Stimulated activated CD4-positive, alpha-beta T cell treated with anti-CD3 and anti-CD28 coated beads, TNF-alpha, amount 100 ng/mL, for 4 hours (primary cell): ENCODE measurements at places on chromosomes 12 and 14.

- no peak for DNase-seq
These were observed 15.6 kb upstream of the REP15 start for GRCh38 chr12:27680619-27681018.

- no peak for DNase-seq
These were observed 144.5 kb upstream of the DYRK2 start for GRCh38 chr12:67504026-67504425.

- DNase-seq = no peak
These were observed 52.7 kb downstream of the PELI2 start for GRCh38 chr14:56170877-56171422.

GRCh38 chr14:98582276-98582675 is 689.7 kb downstream of the BCL11B start:
- no peak for DNase-seq

DNA sequence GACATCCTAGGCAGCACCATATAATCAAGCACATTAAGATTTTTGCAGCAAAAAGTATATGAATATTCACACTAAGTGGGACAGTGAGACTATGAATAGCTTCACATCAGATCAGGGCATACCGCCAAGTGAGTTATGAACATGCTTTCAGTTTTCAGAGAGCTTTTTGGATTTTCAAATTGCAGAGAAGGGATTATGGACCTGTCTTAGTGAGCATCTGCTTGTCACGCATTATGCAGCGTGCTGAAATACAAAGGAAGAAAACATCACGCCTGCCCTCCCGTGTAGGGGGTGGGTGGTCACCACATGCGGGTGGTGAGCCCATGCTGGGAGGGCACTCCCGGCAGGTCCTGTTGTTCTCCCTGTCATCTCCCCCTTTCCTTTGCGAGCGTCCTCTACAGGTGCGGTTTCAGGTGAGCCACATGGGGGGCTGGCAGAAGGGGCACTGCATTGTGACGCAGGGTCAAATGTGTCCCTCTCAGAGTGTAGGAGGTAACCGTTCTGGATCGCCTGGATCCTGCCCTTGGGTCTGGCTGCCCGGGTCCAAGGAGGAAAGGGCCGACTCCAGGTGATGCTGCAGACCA is 42.6 kb downstream of the TRAF3 start:
- no peak for DNase-seq

- no peak for DNase-seq
These were observed 55.5 kb downstream of the CRACR2A start for GRCh38 chr12:3697311-3697870.

DNA sequence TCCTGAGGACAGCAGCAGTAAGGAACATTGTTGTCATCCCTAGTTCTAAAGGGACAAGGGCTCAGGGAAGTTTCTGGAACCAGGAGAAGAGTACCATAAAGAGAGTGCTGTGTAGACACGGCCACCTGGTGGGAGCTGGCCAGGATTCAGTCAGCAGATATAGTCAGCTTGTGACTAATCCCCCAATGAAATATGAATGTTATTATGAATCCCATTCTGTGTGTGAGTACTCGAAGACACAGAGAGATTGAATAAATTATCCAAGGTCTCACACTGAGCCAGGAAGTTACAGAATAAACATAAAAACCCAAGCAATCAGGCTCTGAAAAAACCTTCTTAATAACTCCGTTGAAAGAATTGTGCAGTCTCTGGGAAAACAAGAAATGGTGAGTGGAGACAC is 1359.5 kb downstream of the AACS start:
- DNase-seq = no peak

GRCh38 chr14:63770187-63770807 is 42.4 kb upstream of the SGPP1 start:
- peak; percentile 17 for DNase-seq

DNA sequence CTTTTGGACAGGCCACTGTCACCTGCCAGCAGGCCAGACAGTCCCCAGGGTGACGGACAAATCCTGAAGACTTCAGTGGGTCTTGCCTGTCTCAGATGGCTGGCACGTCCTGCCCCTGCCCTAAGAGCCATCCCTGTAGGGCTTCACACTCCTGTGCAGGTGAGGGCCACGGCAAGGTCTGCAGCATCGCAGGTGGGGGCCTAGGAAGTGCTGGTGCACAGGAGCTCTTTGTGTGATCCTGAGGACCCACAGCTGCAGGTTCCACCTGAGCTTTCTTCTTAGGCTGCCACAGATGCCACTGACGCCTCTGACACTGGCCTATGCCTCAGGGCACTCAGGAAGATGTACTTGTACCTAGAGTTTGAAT is 108.5 kb upstream of the FKBP4 start:
- DNase-seq = no peak

GRCh38 chr14:84025106-84026012 is 1504.6 kb upstream of the FLRT2 start:
- DNase-seq = no peak

- no peak for DNase-seq
These were observed at the start of gene TBX3 for GRCh38 chr12:114684098-114684869. TBX3 (minus strand) TSS chr12:114684175; CDS start chr12:114683200, 975 bp downstream.

- no peak for DNase-seq
These were observed 205.0 kb upstream of the DDHD1 start for GRCh38 chr14:53358166-53358565.

GRCh38 chr12:43282106-43282505 is 269.9 kb downstream of the ADAMTS20 start:
- no peak for DNase-seq

- no peak for DNase-seq
These were observed 114.2 kb upstream of the ARID2 start for GRCh38 chr12:45615268-45615667.

GRCh38 chr14:20836668-20837338 is 34.2 kb upstream of the RNASE1 start:
- DNase-seq = no peak

GRCh38 chr14:104432611-104433231 is 146.8 kb upstream of the C14orf180 start:
- no peak for DNase-seq

DNA sequence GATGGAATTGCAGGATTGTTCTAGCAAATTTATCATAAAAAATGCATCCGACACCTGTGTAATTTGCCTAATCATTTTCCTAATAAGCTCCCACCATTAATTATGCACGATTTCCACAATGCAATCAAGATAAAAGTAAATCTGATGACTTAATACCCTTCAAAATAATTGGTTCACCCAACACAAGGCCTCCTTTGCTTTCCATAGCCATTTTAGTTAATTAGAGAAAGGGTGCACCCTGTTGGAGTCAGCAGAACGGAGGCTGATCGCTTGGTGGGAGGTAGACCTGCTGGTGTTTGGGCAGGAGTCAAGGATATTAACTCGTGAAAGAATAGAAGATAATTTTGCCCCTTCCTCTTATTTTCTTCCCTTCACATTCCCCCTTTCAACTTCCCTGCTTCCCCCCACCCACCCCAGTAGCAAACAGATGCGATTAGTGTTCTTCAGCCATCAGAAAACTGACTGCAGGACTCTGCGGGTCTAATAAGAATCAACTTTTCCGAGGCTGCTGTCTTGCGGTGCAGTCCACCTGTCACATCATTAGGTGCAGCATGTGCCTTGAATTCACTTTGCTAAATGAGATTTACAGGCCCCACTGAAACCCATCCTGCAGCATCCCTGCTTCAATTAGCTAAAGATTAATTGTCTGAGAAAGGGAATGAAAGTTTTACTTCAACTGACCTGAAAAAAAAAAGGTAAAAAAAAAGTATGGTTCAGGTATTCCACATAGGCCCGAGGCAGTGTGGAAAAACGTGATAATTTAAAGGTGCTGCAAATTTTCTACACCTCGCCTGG is 553.7 kb upstream of the LMO3 start:
- no peak for DNase-seq

DNA sequence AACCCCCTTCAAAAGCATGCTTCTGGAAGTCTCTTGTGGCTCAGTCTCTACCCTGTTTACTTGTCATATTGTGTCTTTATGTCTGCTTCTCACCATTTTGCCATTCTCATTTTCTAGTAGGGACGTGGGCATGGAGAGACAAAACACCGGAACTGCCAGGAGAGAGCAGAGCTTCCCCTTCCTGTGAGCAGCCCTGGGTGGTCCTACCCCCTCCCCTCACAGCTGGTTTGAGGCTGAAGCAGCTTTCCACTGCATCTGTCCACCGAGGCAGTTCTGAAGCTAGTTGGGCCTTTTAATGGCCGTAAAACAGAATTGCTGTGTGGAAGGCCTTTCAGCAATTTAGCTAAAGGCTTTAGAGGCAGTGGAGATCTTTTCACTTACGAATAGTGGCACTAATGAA is 77.0 kb downstream of the PELI2 start:
- no peak for DNase-seq

DNA sequence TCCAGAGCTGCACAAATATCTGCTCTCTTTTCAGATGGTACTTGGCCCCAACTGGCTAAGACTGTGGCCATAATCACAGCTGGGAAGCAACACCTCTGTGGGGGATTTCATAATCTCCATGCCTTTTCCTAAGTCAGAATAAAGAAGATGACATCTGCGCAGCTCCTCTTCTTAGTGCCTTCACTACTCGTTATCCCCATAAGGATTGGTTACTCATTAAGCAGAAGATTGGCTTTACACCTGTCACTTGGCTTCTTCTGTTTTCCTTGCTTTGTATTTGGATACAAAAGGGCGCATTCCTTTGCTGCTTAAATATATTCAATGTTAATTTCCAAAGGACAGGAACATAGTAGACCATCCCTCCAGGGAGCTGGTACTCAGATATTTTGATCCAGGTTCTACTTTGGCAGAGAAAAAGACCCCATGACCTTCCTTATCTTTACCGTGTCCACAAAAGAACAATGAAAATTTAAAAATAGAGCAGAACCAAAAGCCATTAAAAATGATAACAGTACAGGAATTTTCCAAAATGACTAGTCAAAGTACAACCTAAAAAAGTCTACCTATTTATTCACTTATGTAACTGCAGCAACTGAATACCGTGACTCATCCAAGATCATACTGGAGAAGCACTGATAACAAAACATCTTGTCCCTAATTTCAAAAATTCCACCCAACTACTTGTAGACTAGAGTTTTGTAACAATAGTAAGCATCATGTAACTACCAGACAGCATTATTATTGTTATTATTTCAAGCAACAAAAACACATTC is 352.3 kb upstream of the TMPO start:
- DNase-seq = no peak

GRCh38 chr12:13784504-13784903 is 196.9 kb downstream of the GRIN2B start:
- no peak for DNase-seq

- no peak for DNase-seq
These were observed 87.7 kb downstream of the PELI2 start for GRCh38 chr14:56205881-56206280.

DNA sequence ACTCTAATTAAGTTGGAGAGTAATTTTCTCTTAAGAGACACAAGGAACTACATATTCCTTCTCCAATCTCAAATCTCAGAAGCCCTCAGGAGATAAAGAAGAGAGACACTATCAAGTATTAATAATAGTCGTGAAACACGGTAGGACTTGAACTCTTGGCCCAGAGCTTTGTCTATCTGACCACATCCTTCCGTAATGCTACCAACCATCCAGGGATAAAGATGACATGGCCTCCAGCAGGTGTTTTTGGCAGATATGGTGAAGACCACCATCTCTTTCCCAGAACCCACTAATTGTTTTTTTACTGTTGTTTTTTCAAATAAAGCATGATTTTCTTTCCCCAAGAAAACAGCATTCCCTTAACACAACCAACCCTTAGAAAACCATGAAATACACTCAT is 3.4 kb downstream of the ZNF384 start:
- DNase-seq = no peak

DNA sequence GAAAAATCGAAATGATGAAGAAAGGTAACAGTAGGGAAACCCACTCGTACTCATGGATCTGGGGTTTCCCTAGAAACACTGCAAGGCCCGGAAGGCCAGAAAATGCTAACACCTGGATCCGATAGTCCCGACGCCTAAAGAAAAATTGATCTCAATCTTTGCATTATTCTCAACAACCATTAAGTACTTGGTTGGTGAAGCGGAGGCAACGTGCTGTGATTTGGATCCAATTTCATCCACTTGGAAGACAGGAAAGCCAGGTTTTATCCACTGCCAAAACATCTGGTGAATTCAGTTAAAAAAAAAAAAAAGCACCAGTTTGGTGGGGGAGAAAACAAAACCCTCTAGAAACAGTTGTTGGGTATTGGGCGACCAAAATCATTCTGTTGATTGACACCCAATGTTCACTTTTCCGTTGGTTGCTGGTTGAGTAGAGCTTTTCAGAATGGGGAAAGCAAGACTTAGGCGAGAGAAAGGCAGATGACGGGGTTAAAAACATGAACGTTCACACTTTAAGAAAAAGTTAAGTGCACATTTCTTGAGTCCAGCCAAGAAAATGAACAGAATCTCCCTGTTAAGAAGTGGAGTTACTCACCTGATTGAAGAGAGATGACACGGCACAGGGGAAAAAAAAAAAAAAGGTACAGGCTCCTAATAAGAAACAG is 41.9 kb upstream of the MED13L start:
- DNase-seq = no peak

DNA sequence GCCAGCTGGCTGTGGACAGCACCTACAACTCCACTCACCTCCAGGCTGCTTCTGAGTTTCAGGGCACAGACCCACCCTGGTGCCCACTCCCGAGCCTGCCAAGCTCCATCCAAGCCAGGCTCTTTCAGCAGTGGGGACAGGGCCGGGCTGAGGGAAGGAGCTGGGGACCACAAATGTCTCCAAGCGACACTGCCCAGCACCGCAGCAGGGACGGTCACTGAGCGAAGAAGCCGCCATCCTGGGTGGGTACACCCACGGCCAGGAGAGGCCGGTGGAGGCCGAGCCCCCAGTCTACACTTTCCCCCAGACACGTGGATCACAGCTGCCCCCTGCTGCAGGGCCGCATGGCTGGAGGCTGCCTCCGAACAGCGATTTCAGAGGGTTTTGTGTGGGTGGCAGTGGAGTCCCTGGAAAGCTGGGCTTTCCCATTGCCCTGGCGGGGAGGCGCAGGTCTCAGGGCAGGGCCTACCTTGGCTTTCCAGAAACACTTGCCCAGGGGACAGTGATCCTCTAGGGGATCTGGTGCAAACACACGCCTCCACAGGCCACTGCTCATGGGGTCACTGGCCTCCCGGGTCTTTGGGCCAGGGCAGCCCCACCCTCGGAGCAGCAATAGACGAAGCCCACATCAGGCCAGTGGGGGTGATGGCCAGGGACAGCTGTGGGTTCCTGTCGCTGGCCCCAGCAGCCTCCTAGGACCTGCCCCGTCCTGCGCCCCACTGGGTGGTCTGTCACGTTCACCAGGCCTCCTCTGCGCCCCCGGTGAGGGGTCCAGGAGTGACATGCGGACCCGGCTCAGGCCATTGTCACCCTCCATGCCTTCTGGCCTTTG is 1.2 kb upstream of the GPR132 start:
- no peak for DNase-seq

GRCh38 chr12:12996209-12996608 is 3.9 kb downstream of the HEBP1 start:
- DNase-seq = no peak

GRCh38 chr14:99233222-99234035 is 38.6 kb downstream of the BCL11B start:
- no peak for DNase-seq
